Activated CD4-positive, alpha-beta T cell treated with anti-CD3 and anti-CD28 coated beads, Interleukin-2, amount 10 ng/mL, durations not matched to agents 7 days and 5 days (primary cell): ENCODE measurements at places on chromosomes 6 and 20.

GRCh38 chr6:162074641-162075275 is 652.8 kb downstream of the PRKN start:
- H3K27ac ChIP-seq, result no peak overlapping the region
- H3K27me3 ChIP-seq, result no peaks in the 10 kb centered on the region
- H3K4me1 ChIP-seq, result no peaks in the 10 kb centered on the region
- no peak overlapping the region for H3K4me3 ChIP-seq
- DNase-seq, result no peak
- H3K36me3 ChIP-seq, result no peaks in the 10 kb centered on the region

DNA sequence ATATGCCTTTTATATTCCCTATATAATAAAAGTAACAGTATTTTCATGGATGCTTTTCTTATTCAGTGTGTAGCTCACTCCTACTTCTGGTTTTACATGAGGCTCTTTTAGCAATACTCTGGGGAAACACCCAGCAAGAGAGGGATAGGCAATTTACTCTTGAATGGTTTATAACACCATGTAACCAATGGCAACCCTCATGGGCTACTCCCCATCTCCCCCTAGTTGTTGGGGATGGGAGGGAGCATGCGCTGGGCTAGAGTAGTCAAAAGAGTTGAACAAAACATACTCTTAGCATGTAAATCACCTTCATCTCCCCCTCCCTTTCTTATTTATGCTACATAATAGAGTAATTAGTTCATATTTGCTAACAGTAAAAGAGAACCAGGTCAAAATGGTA is 140.1 kb upstream of the LRFN2 start:
- DNase-seq, result no peak
- no peak overlapping the region for H3K4me3 ChIP-seq
- H3K4me1 ChIP-seq, result no peaks in the 10 kb centered on the region
- H3K27me3 ChIP-seq, result no peaks in the 10 kb centered on the region
- H3K27ac ChIP-seq, result no peak overlapping the region
- no peaks in the 10 kb centered on the region for H3K36me3 ChIP-seq

- H3K36me3 ChIP-seq, result peaks cover 44% of the 10 kb centered on the region
- H3K4me1 ChIP-seq, result no peaks in the 10 kb centered on the region
- DNase-seq, result peak; percentile 30
- H3K27me3 ChIP-seq, result no peaks in the 10 kb centered on the region
- no peak overlapping the region for H3K4me3 ChIP-seq
- no peak overlapping the region for H3K27ac ChIP-seq
Measured at GRCh38 chr6:96542702-96543101, 20.2 kb upstream of the FHL5 start.

- H3K27me3 ChIP-seq, result no peaks in the 10 kb centered on the region
- no peak overlapping the region for H3K27ac ChIP-seq
- no peak overlapping the region for H3K4me3 ChIP-seq
Measured at GRCh38 chr20:39861381-39861780, 827.7 kb downstream of the MAFB start.

DNA sequence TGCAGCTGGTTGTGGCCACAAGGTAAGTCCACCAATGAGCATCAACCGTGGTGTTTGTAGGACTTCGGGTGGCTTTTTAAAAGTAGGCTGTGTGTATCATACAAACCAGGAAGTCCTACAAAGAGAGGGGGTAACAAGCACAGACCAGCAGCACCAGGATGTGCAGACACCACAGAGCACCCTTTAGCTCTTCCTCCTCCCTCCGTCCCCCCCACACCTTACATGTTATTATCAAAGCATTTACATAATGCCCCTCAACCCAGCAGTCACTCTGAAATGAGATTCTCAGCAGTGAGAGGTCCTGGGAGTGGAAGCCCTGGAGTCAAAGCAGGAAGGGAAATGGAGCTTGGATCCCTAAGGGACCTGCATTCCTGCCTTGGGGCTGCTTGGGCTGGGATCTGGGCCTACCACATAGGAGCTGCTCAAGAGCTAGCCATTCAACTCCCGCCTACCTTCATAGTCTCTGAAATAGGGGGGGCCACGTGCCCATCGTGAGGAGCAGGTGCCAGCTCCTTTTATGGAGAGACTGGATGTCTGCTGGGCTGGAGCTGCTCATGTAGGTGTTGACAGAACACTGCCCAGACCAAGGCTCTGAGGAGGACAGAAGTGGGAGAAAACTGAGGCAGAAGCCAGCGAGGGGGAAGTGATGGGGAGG is 90.6 kb downstream of the PSMB1 start:
- H3K4me1 ChIP-seq, result peaks cover 4% of the 10 kb centered on the region
- peaks cover 3% of the 10 kb centered on the region for H3K27me3 ChIP-seq
- no peak overlapping the region for H3K27ac ChIP-seq

GRCh38 chr20:1507276-1507675 is 16.1 kb upstream of the SIRPB2 start:
- no peaks in the 10 kb centered on the region for H3K36me3 ChIP-seq
- peaks cover 4% of the 10 kb centered on the region for H3K4me1 ChIP-seq
- H3K27ac ChIP-seq, result no peak overlapping the region
- H3K27me3 ChIP-seq, result peaks cover 24% of the 10 kb centered on the region
- DNase-seq, result no peak

GRCh38 chr6:43681303-43681702 is 6.3 kb downstream of the MRPS18A start:
- no peak for DNase-seq
- H3K4me1 ChIP-seq, result peaks cover 24% of the 10 kb centered on the region
- H3K4me3 ChIP-seq, result no peak overlapping the region
- no peak overlapping the region for H3K27ac ChIP-seq
- H3K27me3 ChIP-seq, result no peaks in the 10 kb centered on the region

DNA sequence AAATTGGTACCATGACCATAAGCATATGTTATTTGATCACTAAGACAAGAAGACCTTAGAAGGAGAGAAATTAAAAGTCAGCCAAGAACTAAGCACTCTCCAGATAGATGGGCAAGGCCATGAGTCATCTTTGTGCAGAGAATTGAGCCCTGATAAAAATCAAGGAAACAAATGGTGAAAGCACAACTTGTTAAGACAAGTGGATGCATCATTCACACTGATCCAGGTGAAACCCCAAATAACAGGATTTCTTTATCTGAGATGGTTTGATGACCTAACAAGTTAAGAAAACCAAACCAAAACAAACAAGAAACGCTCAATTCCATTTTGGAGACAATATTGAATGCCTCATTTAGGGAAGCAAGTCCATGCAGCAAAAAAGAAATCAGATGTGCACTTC is 121.6 kb downstream of the ADAT2 start:
- H3K27ac ChIP-seq, result no peak overlapping the region
- H3K4me1 ChIP-seq, result no peaks in the 10 kb centered on the region
- H3K36me3 ChIP-seq, result no peaks in the 10 kb centered on the region
- DNase-seq, result no peak

DNA sequence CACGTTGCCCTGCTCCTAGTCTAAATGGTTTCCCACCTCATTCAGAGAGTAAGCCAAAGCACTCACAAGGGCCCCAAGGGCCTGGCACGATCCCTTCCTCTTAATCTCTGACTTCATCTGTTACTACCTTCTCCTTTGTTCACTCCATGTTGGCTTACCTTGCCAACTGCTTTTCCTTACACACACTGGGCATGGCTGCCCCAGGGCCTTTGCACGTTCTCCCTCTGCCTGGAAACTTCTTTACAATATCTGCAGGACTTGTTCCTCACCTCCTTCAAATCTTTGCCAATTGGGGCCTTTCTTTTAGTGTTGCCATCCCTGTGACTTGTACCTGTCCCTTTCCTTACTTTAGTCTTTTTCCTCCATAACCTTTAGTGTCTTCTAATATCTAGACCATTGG is 73.9 kb downstream of the PLCB4 start:
- no peaks in the 10 kb centered on the region for H3K4me1 ChIP-seq
- H3K4me3 ChIP-seq, result no peak overlapping the region

- no peak overlapping the region for H3K4me3 ChIP-seq
- no peaks in the 10 kb centered on the region for H3K36me3 ChIP-seq
- no peaks in the 10 kb centered on the region for H3K4me1 ChIP-seq
Measured at GRCh38 chr6:166097914-166098522, 69.6 kb downstream of the TBXT start.

DNA sequence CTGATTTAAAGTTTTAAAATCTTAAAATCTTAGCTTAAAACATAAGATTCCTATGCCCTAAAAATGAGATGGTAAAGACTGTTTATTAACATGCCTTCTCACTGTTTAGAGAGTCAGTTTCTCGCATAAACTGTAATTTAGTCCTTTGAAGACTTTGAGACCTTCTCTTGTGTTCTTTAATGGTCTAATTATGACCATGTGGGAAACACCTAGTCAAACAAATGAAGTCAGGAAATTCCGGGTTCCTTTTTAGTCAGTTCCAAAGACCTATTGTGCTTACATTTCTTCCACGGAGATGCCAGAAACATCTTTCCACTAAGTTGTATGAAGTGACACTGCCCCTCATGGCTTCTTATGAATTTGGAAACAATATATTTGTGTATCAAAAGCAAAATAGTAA is 64.2 kb upstream of the KIF25 start:
- no peaks in the 10 kb centered on the region for H3K4me1 ChIP-seq
- no peaks in the 10 kb centered on the region for H3K36me3 ChIP-seq
- no peak overlapping the region for H3K4me3 ChIP-seq
- H3K27me3 ChIP-seq, result no peaks in the 10 kb centered on the region
- H3K27ac ChIP-seq, result no peak overlapping the region

DNA sequence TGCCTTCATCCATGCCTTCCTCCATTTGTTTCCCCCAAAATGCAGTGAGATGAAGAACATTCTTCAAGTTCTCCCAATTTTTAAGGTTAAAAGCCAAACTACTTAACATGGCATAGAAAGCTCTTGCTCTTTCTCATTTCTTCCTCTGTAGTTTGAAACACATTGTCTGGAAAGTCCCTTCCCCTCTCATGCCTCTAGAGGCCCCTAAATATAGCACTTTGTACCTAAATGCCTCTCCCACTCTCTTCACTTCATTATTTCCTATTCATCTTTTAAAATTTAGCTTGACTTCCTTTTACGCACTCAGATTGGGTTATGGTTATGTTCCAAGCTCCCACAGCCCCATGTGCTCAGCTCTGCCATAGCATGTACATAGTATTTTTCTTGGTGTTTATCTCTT is 389.3 kb downstream of the HDGFL1 start:
- no peak overlapping the region for H3K27ac ChIP-seq
- no peak overlapping the region for H3K4me3 ChIP-seq
- DNase-seq, result no peak
- peaks cover 2% of the 10 kb centered on the region for H3K27me3 ChIP-seq

DNA sequence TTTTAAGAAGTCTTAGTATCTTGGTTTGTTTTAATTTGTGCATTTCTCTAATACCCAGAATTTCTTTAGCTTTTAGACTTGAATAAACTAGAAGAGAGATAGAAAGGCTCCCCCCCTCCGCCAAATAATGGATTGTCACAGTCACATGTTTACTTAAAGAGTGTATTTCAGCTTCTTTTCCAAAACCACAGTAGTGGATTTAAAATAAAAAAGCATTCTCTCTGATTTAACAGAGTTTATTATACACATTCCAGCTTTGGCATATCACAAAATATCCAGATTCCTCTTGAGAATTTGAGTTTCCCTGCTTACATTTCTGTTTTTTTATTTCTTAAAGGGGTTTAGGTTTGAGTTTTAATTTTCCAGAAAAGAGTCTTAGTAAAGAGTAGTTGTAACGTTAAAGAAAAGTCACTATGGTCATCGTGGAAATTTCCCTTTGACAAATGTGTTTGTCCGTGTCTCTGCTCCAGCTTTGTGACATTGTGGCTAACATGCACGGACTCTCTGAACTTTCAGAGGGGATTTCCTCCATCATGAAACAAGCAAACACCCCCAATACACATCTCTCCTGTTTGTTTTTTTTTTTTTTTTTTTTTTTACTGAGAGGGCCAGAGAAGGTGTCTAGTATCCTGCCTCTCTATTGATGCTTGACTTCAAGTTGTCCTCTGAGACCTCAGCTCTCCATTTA is 113.5 kb upstream of the SUPT3H start:
- no peak overlapping the region for H3K27ac ChIP-seq
- DNase-seq, result no peak
- H3K4me3 ChIP-seq, result no peak overlapping the region
- H3K4me1 ChIP-seq, result peaks cover 65% of the 10 kb centered on the region
- no peaks in the 10 kb centered on the region for H3K27me3 ChIP-seq

- no peaks in the 10 kb centered on the region for H3K4me1 ChIP-seq
- H3K36me3 ChIP-seq, result no peaks in the 10 kb centered on the region
- H3K27me3 ChIP-seq, result no peaks in the 10 kb centered on the region
- no peak overlapping the region for H3K4me3 ChIP-seq
Measured at GRCh38 chr20:61449916-61450315, 197.9 kb downstream of the CDH4 start.

GRCh38 chr6:127277878-127278843 is 11.5 kb downstream of the RNF146 start:
- H3K27ac ChIP-seq, result no peak overlapping the region
- peaks cover 10% of the 10 kb centered on the region for H3K36me3 ChIP-seq
- no peak for DNase-seq
- H3K4me3 ChIP-seq, result no peak overlapping the region
- H3K27me3 ChIP-seq, result no peaks in the 10 kb centered on the region

GRCh38 chr20:37729909-37730308 is 36.1 kb downstream of the CTNNBL1 start:
- H3K4me3 ChIP-seq, result no peak overlapping the region
- no peak overlapping the region for H3K27ac ChIP-seq
- H3K4me1 ChIP-seq, result peaks cover 10% of the 10 kb centered on the region
- peaks cover 9% of the 10 kb centered on the region for H3K36me3 ChIP-seq
- no peak for DNase-seq

DNA sequence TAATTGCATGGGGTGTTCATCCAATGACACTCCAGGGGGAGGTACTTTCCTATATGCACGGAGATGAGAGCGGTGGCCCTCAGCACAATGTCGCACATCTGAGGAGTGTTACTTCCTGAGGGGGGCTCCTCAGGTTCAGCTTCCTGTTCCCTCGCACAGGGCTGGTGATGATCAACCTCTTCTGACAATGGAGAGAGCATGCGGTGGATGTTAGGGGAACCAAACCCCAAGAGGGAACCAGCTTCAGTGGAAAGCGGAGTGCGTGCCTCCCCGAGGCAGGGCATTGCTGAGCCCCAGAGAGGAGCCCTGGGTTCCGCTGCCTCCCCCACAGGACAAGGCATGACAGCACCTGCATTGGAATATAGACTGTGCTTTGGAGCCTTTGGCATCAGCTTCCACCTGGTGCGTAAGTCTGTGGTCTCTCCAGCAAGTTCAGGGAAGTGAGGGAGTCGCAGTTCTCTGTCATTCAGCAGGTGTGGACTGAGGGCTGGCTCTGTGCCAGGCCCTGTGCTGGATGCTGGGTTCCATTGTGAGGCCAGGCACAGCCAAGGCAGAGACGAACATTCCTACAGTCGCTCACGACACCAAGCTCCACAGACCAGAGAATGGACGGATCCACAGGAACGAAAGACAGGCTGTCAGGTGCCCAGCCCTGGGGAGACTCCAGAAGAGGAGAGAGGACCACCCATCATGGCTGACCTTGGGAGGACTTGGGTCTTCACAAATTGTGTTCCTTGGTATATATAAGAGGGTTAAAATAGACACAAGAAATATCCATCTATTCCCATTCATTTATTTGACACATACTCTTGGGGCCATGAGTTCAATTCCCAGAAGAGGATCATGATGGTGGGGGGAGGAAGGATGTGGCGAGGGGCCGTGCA is 3.9 kb upstream of the ZNF831 start:
- H3K27ac ChIP-seq, result peak overlapping the region; percentile 93
- no peaks in the 10 kb centered on the region for H3K27me3 ChIP-seq

GRCh38 chr6:126664271-126664670 is 324.4 kb downstream of the CENPW start:
- H3K27ac ChIP-seq, result no peak overlapping the region
- H3K27me3 ChIP-seq, result no peaks in the 10 kb centered on the region
- H3K36me3 ChIP-seq, result no peaks in the 10 kb centered on the region
- H3K4me3 ChIP-seq, result no peak overlapping the region
- H3K4me1 ChIP-seq, result no peaks in the 10 kb centered on the region

GRCh38 chr6:51116723-51117122 is 298.1 kb downstream of the TFAP2B start:
- DNase-seq, result no peak
- H3K4me3 ChIP-seq, result no peak overlapping the region
- H3K27me3 ChIP-seq, result no peaks in the 10 kb centered on the region
- H3K4me1 ChIP-seq, result no peaks in the 10 kb centered on the region
- no peak overlapping the region for H3K27ac ChIP-seq
- no peaks in the 10 kb centered on the region for H3K36me3 ChIP-seq
